ENCODE measurements at places on chromosomes 5 and 9.
A peak's percentile ranks its signal among the peaks of the same experiment; 100 is the strongest.

DNA sequence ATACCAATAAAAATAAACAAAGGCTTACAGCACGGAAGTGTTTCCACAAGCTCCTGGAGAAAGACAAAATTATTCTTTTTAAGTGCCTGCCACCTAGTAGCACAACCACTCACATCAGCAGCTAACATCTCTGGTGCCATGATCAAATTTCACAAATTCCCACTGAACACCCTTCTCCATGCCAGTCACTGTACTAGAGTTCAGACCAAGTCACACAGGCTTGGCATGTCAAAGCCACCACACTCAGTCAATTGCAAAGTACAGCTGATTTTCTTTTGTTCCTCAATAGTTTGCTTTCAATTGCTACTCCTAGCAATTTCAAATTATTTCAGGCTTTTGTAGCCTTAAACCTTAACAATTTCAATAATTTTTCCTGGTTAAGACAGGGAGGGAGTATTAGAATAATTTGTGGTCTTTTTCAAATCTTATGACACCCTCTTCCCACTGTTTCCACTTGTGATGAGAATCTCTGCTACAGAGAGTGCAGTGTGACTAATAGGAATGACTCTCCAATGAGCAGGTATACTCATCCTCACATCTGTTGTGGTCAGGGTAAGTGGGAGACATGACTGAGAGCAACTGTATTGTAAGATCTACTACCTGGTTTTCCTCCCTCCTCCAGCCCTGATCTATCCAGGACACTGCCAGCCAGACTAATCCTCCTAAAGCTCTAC lies 46.2 kb downstream of the RNF145 start:
- DNase-seq = no peak

GRCh38 chr9:107214915-107215314 lies 68.2 kb upstream of the RAD23B start:
- no peak for DNase-seq

DNA sequence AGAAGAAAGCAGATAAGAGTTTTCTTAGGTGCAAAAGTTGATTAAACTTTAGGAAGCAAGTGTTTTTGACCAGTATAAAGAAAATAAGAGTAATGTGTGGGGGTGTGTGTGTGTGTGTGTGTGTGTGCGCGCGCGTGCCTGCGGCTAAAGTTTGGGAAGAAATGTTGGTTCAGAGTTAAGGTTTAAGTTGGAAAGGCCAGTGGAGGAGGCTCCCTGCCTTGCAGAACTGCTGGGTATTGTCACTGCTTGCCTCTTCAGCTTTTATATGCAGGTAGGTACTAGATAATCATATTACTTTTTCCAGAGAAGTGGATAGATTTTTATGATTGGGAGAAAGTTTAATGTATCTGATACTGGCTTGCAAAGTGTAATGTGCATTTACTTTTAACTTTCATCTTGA lies 2.0 kb downstream of the PIK3R1 start:
- no peak for DNase-seq

- DNase-seq = peak; percentile 54
Measured at GRCh38 chr9:97906236-97906831, 16.0 kb downstream of the TRMO start.

DNA sequence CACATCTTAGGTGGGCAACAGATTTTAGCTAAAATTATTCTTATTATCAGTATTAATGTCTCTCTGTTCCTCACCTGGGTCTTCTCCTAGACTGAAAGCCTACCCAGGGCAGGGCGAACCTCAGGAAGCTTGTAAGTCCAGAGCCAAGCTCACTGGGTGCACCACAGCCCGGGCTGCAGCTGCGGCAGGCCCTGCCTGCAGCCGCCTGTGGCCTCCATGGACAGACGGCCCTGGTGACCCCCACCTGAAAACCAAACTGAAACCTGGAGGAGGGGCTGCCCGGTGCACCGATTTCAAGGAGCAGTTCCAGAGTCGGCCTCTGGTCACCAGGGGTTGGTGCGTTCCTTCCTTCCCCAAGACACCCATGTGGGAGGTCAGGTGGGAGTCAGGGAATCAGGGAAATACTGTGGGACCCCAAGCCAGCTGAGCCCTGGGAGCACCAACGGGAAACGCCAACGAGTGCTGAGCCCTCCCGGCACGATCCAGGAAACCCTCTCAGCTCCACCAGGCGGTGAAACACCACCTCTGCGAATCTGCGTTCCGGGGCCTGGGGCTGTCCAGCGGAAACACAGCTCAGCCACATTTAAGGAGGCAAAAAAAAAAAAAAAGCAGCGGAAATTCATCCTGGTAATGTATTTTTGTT lies 68.6 kb upstream of the PPP1R26 start:
- DNase-seq = no peak

DNA sequence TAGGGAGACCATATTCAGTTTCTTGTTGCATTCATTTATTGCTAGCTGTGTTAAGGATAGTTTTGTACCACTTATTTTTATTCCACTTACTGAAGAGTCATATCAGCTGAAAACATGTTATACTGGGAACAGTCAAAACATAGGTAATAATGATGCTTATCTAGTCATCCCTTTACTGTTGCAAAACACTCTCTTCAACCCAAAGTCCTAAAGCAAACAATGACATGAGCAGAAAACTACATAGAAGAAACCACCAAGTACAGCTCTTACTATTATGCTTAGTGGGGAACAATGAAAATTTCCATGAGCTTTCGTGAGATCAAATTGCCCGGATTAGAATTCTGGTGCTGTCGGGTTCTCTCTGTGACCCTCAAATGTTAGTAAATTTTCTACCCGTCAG lies 681.4 kb downstream of the NR2F1-AS1 start:
- DNase-seq = no peak

- DNase-seq = no peak
Measured at GRCh38 chr5:146213210-146213826, 9.9 kb downstream of the RBM27 start.

GRCh38 chr5:146426305-146426704 lies 20.8 kb upstream of the TCERG1 start:
- DNase-seq = no peak

DNA sequence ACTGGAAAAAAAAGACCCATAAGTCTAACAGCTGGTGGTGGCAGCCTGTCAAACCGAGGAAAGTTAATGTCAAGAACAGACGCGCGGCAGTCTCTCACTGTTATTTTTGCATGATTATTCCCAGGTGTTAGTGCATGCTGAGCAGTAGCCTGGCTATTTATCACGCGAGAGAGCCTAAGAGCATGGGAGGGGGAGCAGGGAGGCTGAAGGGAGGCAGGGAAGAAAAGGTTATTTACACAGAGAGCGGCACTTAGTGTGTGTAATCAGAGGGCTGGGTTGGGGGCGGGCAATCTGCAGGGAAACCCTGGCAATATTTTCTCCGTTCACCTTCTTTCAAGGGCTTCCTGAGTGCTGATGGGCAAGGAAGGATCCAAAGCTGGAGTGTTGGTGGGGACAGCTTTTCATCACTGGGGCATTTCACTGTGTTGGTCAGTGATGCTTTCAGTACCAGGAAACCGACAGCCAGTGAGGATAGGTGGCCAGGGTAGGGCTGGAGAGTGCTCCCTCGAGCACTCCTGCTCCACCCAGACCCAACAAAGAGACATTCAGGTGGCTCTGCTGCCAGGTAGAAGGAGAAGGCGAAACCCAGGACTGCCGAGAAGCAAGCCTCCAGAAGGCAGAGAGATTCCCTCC lies 39.6 kb downstream of the ZNF608 start:
- DNase-seq = no peak

GRCh38 chr9:106423575-106423974 lies 439.4 kb upstream of the ZNF462 start:
- no peak for DNase-seq

DNA sequence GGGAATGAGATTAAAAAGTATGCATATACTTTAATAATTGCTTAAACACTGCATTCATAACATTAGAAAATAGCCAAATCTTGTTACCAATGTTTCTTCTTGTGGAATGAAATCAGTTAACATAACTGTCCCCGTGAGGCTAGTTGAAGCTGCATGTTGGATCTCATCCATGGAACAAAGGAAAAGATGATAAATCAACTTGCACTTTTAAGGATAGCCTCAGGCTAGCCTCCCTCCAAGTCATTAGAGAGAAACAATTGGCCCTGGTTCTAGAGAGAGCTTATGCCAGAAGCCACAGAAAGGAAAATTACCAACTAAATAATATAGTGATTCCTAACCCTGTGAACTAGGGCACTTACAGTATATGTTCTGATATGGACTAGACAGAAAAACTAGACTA lies 66.9 kb downstream of the GRIN3A start:
- no peak for DNase-seq

DNA sequence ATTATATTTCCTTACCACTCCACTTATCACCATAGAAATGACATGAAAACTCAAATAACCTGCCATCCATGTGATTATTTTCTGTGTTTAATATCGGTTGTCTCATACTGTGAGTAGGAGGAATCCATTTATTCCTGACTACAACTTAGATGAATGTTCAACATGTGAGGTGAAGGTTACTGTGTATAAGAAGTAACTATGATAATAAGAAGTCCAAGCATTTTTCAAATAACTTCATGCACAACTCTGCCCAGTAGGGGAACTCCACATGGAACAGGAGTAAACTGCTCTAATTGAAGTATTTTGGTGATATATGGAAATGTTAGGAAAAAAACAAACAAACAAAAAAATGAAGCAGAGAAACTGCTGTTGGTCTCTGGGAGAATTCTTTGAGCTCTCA lies 447.5 kb upstream of the GRIN3A start:
- no peak for DNase-seq

DNA sequence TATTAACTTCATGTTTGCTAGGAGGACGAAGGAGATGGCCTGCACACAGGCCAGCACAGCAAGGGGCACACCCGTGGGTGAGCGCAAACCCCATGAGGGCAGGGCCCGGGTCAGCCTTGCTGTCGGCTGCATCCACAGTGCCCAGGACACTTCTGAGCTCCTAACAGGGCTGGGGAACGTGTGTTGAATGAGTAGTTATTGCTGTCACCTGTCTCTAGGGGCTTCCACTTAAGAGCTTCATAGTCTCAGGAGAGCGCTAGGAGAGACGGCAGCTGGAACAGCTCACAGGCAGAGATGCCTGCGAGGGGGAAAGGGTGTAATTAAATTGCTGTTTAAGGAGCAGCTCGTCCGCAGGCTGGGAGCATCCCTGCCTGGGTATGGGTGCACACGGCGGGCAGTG lies 91.4 kb upstream of the NEURL1B start:
- no peak for DNase-seq

- DNase-seq = peak; percentile 75
Measured at GRCh38 chr9:21919377-21920362, 74.5 kb downstream of the CDKN2A start.

DNA sequence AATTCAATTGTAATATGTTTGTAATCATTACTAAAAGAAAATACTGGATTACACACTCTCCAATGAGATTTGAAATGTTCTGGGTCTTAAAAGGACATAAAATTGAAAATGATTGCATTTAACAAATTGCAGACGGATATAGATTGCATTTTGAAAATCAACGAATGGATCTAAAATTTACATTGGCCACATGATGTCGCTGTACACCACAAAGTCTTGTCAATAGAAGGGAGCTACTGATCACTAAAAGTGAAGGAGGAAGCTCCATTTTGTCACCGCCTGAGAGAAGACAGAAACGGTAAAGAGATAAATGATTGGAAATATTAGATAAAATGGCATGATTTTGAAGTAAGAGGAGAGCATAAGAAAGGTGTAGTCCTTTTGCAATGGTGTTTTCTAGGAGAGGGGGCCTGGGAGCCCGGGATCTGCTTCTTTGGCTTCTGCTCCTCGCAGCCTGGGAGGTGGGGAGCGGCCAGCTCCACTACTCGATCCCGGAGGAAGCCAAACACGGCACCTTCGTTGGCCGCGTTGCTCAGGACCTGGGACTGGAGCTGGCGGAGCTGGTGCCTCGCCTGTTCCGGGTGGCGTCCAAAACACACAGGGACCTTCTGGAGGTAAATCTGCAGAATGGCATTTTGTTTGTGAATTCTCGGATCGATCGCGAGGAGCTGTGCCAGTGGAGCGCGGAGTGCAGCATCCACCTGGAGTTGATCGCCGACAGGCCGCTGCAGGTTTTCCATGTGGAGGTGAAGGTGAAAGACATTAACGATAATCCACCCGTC lies at the start of gene PCDHA1:
Gene PCDHA1, plus strand, starts transcription at position 236 of the 782 bp plus-strand sequence.
- DNase-seq = no peak

DNA sequence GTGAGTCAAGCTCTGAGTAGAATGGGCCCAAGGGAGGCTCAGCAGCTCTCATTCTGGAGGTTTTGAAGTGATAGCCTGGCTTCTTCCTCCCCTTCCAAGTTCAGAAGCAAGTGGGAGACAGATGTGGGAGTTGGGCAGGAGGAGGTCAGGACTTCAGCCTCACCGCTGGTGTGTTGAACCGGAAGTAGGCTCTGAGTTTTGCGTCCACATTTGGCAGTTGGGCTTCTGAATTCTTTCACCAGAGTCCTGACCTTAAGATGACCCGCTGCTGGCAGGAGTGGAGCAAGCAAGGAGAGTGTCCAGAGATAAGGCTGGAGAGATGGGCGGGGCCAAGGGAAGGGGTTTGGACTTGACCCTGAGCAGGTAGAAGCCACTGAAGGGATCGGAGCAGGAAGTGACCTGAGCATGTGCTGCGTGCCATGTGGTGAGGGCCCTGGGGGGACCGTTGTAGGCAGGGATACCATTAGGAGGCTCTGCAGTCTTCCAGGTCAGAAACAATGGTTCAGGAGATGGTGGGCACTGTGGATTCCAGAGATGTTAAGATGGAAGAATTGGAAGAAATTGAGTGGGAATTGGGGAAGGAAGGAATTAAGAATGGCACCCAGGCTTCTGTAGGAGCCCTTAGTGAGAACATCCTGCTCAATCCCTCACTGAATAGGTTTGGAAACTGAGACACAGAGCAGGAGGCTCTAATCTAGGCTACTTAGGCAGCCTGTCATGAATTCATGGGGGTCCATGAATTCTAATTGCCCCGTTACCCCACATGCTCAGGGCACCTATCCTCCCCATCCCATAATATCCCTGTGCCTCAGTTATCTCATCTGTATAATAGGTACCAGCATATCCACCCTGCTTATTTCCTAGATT lies 25.9 kb downstream of the GALNT12 start:
- DNase-seq = no peak

DNA sequence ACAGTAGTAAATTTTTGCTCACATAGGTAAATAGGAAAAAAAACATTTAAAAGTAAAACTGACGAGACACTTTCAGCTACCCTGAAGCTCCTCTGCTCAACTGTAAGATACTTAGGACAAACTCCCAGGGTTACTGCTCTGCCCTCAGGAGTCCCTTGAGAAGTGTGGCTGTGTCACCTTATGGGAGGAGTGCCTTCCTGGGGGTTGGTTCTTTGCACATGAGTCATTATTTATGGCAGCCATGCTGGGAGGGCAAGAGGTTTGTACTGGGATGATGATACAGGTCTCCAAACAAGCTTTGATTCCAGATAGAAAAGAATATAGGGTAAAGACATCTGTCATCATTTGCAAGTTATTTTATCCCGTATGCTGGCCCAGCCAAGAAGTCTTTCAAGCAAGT lies 45.9 kb downstream of the TTC1 start:
- no peak for DNase-seq

Measured in CD4-positive, alpha-beta T cell treated with Interferon alpha-2 for 1 hour (primary cell).